ENCODE measurements at places on chromosomes 2 and 18. TPM values are rescaled to one million over a fixed set of nuclear protein-coding genes. Genes with fewer than 3 reads are reported as not detected.

Gene MALL
- total RNA-seq = 94.9 TPM

Gene OTX1
- total RNA-seq = not detected

Gene RND3
- 101 TPM for total RNA-seq

Gene RNF125
- total RNA-seq = 1.6 TPM

Gene NBAS
- 56.7 TPM for total RNA-seq

Gene NEURL3
- total RNA-seq = 0.68 TPM

Gene NAT8
- not detected for total RNA-seq

Gene FOXD4L1
- not detected for total RNA-seq

Gene TNP1
- not detected for total RNA-seq

Gene RAB17
- total RNA-seq = 0.39 TPM

Gene COBLL1
- total RNA-seq = 9.0 TPM

Gene NDC80
- total RNA-seq = 6.4 TPM

Gene ZBTB7C
- 0.06 TPM for total RNA-seq

Gene UGT1A3
- total RNA-seq = not detected
